ENCODE measurements at places on chromosomes 13 and 19.

- DNase-seq, result no peak
Observed at GRCh38 chr13:75906315-75906714, 270.2 kb downstream of the LMO7 start.

DNA sequence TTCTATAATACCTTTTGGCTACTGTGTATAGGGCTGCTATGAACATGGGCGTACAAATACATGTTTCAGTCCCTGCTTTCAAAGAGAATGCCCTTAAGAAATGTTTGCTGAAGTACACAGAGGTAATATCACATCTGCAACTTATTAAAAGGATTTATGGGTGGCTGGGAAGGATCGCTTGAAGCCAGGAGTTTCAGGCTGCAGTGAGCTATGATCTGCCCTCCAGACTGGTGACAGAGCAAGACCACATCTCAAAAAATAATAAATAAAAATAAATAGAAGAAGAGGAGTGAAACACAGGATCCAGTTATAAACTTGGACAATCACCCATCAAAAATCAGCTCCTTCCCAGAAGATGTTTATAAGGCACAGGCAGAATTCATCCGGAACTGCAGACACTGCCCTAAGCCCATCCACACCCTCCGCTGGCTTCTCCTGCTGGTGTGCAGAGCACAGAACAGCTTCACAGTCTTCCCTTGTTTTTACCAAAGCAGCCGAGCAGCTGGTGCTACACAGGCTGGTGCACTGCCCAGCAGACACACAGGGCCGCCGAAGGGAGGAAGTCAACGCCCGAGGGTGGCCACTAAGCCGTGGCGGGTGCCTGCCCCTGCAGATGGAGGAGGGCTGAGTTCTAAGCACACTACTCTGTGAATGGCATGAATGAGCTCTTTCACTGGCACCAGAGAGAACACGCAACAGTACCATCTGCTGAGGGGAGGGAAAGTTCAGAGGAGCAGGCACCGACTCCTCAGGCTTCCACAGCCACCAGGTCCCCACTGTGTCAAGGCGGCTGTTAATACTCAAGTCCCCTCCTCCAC, 44.0 kb downstream of the BRD4 start:
- peak; percentile 23 for DNase-seq

DNA sequence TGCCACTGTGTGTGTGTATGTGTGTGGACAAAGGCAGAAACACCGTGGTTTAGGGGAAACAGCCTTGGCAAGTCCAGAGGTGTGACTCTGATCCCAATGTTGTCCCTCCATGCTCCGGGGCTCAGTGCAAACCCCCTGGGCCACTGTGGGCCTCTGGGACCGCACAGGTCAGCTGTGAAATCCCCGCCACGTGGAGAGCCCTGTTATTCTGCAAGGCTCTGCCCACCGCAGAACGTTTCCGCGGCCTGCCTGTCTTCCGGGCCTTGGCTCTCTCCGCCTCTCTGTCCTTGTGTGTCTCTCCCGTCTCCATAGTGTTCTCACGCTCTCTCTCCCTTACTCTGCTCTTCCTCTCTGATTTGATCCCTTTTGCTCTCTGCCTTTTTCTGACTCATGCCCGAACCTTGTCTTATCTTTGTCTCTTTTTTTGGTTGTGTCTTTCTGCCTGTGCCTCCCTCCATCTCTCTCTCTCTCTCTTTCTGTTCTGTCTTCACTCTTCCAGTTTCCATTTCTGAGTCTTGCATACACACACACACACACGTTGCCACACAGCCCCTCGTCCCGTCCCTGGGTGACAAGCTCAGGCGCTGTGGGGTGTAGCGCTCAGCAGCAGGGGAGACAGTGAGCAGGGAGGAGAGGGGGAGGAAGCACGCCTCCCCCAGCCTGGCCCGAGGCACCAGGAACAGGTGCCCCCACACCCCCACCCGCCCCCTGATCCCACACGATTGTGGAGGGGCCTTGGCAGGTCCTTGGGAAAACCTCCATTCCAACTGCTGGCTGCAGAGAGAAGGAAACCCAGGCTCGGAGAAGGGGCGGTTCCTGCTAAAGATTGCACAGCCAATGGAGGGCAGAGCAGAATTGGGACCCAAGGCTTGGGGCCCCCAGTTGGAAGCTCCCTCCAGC, 3.0 kb downstream of the TTYH1 start:
- DNase-seq, result peak; percentile 90

GRCh38 chr13:61215601-61216000, 200.0 kb downstream of the PCDH20 start:
- no peak for DNase-seq

DNA sequence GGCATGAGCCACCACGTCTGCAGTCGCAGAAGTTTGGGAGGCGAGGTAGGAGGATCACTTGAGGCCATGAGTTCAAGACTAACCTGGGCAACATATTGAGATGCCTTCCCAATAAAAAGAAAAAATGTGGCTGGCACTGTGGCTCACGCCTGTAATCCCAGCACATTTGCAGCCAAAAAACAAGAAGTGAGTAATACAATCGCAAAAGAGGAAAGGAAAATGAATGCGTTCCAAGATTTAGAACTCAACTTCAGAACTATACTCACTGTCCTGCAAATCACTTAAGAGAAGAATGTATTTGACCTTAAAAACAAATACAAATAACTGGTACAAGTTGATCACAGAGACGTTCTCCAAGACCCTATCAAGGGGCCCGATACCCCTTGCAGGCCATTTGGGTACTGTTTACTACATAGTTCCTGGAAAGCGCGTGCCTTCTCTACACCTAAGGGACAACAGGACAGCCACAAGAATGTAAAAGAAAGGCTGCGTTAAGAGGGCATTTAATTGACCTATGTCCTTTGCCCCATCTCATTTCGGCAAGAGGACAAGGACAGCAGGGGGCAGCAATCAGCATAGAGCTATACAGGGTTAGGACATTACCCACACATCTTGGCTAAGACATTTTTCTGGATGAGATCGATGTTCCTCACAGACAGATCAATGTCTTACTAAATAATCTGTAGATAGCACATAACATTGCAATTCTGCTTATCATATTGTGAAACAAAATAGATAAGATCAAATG, 41.3 kb downstream of the FLT3 start:
- peak; percentile 3 for DNase-seq

DNA sequence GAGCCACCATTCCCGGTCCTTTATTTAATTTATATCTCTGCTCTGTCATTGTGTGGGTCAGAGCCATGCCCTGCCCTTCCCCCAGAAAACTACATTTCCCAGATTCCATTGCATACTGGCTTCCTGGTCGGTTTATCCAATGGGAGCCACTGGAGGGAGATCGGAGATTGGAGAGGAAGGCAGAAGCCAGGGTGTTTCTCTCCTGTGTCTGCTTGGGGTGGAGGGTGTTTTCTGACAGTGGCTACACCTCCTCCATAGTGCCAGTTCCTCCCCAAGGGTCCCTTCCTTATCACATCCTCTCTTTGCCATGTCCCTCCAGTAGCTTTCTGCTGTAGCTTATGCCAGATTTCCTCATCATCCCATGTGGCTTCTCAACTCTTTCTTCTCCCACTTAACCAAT, 19.0 kb downstream of the OLFM2 start:
- DNase-seq, result peak; percentile 71

GRCh38 chr13:27131906-27132305, 39.7 kb downstream of the USP12 start:
- no peak for DNase-seq

- no peak for DNase-seq
Observed at GRCh38 chr13:111855786-111856185, 211.2 kb upstream of the SOX1 start.

GRCh38 chr13:77565635-77566034, 30.1 kb downstream of the SCEL start:
- DNase-seq, result peak; percentile 82

DNA sequence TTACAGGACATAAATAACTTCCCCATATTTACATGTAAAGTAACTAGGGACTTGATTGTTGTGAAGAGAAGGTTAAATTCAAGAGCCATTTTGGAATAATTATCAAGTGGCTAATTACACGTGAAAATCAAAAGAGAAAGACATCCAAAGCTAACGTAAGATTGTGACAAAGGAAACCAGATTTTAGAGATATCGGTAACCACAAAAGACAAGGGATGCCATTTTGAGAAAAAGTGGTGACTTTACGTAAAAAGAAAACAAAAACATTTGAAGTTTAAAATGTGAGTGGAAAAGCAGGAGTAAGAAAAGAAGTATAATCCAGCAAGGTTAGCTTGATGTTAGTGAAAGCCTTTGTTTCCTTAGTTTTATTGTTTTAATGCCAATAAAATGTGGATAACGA, 10.9 kb upstream of the VWA8 start:
- DNase-seq, result no peak

DNA sequence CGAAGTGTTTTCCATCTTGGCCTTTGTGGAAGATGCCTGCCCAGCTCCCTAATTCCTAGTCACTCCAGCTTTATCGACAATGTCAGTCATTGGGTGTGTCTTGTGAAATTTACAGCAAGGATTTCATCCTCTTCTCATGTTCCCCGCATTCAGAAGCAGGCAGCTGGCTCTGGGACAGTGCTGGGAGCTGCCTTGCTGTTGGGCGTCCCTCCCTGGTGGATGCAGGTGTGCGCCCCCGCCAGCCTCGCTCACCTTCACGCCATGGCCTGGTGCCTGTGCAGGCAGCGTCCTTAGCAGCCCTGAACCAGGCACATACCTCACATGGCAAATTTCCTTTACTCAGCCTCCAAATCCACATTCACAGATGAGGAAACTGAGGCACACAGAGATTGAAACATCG, 39.7 kb upstream of the TFDP1 start:
- DNase-seq, result no peak

DNA sequence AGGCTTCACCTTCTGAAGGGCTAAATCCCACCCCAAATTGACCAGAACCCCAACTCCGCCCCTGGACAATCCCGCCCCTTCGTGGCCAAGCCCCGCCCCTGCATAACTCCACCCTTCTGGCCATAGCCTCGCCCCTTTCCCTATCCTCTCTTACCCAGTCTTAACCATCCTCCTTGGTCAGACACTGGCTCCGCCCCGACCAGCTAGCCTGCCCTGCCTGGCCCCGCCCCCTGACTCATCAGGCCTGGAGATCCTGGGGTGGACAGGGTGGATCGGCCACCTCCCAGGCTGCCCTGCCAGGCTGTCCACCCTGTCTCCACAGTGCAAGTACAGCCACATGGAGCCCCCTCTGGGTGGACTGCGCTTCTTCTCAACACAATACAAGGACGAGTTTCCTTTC, 8.0 kb upstream of the ZNF358 start:
- no peak for DNase-seq

All from Kasumi-1 (cell line).